Hematopoietic multipotent progenitor cell treated with erythropoietin and hydrocortisone succinate and interleukin-3 and kit ligand, for 17 days (in vitro differentiated cells): ENCODE measurements at places on chromosomes 3 and 15.

- no peak for DNase-seq
Measured at GRCh38 chr15:51071578-51071977, 23.1 kb downstream of the TNFAIP8L3 start.

DNA sequence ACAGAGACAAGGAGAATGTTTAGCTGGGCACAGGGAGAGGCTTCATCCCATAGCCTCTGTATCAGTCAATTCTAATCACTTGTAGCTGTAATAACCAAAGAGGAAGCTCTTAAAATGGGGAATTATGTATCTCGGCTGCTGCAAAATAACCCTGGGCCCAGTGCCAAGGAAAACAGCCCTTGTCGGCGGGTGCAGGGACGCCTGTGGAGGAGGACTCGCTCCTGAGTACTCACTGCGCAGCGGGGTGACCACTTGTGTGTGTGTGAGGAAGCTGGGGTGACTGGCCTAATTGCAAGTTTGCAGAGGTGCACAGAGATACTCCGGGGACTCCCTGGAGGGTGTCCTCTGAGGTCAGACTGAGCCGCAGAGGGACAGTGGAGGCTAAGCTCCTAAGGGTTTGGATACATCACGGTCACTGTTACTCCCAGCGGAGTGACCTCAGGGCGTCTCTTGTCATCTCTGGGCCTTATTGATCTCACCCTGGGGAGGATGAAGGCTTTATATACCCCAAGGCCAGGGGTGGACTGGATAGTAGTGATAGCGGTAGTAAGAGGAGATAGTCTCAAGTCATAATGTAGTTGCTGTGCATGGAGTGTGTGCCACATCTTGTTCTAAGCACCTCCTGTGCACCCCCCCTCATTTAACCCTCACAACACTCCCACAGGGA is 37.2 kb downstream of the SLC6A6 start:
- DNase-seq, result no peak

GRCh38 chr15:66630801-66631351 is 65.1 kb upstream of the LCTL start:
- DNase-seq, result peak; percentile 40

- no peak for DNase-seq
Measured at GRCh38 chr3:122353215-122353614, 28.2 kb downstream of the CSTA start.

DNA sequence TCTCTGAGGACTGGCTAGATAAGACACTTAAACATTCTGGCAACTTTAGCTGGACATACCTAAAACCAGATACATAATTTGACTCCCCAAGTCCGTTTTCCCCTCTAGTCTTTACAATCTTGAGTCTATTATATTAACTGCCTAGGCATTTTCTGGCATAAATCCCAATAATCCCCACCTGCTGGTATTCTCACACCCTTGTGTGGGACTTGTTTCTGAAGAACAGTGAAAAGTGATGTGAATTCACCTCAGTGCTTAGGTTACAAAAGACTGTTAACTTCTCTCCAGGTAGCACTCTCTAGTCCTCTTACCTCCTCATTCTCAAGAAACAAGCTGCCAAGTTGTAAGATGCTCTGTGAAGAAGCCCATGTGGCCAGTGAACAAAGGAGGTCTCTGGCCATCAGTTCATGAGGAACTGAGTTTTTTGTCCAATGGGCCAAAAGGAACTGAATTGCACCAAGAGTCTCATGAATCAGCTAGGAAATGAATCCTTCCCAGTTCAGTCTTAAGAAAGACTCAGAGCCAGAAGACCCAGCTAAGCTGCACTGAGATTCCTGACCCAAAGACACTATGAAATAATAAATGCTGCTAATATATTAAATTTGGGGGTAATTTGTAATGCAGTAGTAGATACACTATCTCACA is 4.1 kb downstream of the OSBPL11 start:
- peak; percentile 11 for DNase-seq

GRCh38 chr3:61919371-61919770 is 358.0 kb downstream of the PTPRG start:
- no peak for DNase-seq
